ENCODE measurements at places on chromosomes 5 and 9. TPM values are rescaled to one million over a fixed set of nuclear protein-coding genes. Genes with fewer than 3 reads are reported as not detected.

DNA sequence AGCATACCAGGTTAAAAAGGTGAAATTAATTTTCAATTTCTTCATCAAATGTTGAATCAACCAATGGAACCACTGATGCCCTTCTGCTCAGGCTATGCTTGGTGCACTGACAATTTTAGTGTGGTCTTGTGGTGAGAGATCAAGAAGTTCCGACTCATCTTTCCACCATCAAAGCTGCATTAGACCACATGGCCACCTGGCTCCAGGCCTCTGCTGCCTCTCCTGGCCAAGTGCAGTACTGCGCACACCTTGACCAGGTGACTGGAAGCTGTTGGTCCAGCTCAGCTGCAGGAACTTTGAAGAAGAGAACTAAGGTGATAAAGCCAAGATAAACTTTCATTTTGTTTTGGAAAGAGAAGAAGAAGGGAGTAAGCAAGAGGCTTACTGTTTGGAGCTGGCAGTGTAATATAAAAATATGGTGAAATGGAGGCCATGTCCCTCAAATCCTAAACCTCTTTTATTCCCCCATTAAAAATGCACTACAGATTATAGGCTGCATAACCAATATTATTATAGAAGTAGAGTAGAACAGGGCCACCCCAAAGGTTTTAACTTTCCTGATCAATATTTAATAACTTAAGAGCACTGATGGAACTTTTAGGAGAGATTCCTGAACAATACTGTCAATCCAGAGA is 315.5 kb upstream of the C9orf72 start:
- DNase-seq = peak; percentile 55

DNA sequence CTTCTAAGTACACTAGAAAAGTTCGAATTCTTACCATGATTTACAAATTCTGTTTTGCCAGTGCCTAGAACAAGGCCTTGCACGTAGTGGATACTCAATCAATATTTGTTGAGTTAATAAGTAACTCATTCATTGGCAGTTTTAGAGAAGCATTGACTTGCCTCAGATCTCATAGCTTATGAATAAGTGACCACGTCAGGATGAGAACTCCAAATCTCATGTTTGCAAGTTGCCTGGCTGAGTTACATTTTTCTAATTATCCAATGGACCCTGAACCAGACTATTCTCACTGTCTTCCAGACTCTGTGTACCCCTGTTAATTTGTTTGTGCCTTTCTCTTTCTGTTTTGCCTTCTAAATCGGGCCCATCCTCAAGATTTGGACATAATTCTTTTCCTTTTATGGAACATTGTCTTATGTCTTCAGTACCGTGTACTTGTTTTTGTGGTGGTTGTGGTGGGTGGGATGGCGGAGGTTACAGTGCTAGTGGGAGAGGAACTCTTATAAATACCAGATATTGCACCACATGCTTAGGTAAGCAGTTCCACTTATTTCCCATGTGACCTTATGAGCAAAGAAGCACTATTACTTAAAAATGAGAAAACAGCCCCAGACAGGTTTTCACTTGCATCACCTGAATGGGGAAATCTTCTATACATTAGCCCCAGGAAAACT is 96.3 kb downstream of the UNC13B start:
- no peak for DNase-seq

GRCh38 chr5:157568720-157569119 is 6.9 kb downstream of the ADAM19 start:
- no peak for DNase-seq

DNA sequence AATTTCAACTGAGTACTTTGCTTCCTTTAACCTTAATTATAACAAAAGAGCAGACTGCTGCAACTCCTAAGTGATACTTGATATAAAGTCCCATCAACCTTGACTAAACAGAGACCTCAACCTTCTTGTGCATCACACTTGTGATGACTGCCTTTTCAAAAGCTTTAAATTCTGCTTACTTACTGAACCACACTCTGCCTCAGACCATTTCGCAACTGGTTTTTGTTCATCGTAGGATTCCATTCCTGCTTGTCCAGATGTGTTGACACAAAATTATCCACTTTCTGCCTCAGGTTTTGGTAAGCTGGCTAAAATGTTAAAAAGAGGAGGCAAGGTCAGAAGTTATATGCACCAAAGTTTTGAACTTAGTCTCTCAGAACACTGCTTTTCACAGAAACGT is 3.5 kb downstream of the BOD1 start:
- DNase-seq = no peak

- no peak for DNase-seq
Observed at GRCh38 chr9:77899679-77900354, 131.8 kb downstream of the GNAQ start.

Gene FRMD3
- total RNA-seq = 1.2 TPM

Gene C7
- total RNA-seq = not detected

GRCh38 chr5:141623186-141623585 is 4.4 kb upstream of the DIAPH1 start:
- no peak for DNase-seq

Gene ADAMTS6
- total RNA-seq = 3.7 TPM

Gene SHOC1
- total RNA-seq = not detected

Gene ANKRD34B
- total RNA-seq = not detected

GRCh38 chr5:41650131-41650530 is 139.7 kb upstream of the PLCXD3 start:
- no peak for DNase-seq

Gene CDH12
- not detected for total RNA-seq

DNA sequence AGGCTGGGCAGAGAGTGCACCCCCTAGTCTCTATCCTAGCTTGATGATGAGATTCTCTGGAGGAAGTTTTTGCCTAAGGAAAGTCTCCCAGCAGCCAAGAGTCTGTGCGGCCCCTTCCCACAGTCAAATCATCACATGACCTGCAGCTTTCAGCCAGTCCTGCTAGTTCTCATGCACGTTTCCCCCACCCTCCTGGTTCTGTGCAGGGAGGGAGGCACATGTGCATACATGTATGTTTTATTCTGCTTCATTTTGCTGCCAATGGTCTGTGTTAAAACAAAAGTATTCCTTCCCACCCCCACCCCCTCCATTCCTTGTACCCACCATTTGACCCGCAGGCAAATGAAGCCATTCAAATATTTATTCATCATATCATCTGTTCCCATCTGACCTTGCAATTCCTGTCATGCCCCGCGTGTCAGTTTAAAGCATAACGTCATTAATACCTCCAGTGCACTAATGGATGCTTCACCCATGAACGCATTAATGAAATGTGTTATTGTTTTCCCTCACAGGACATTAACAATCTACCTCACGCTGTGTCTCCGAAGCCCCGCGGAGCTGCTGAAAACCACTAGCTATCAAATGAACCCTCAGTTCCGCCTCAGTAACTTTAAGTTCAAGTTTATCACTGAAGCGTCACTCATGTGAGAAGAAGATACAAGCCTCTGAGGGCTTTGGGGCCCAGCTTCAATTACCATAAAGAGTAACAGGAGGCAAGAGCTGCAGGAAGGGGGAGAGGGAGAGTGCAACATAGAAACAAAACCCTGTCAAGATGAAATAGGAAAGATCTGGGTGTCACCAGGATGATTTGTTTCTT is 139.6 kb downstream of the RASEF start:
- no peak for DNase-seq

- no peak for DNase-seq
Observed at GRCh38 chr5:6926491-6927038, 213.3 kb downstream of the TENT4A start.

- no peak for DNase-seq
Observed at GRCh38 chr5:178561746-178562264, 28.4 kb downstream of the COL23A1 start.

- DNase-seq = no peak
Observed at GRCh38 chr9:7172154-7173115, 414.7 kb downstream of the KDM4C start.

Gene LCN9
- not detected for total RNA-seq

Gene AOPEP
- total RNA-seq = 9.5 TPM

Gene HTR4
- total RNA-seq = not detected

DNA sequence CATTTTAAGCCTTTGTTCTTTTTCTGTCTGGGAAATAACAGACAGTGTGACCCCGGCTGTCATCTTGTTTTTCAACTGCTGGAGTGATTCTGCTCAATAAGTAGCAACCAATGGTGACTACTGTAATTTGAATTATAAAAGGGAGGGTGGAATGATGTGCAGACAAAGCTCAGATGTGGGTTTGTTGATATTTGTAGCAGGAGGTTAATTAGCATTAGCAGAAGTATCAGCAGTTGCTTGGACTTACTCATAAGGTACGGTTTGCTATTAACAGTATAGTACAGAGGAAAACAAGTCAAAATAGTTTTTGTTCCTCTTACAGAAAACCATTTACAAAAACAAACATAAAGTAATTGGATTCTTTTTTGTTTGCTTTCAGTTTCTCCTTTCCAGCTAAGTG is 140.4 kb downstream of the TUSC1 start:
- no peak for DNase-seq
